Activated T-cell treated with anti-CD3 and anti-CD28 coated beads, Interleukin-2, amount 50 U/mL, for 4 hours (primary cell): ENCODE measurements at places on chromosomes 6 and 20.

- no peak for DNase-seq
These were observed 116.1 kb upstream of the BACH2 start for GRCh38 chr6:90412538-90413369.

DNA sequence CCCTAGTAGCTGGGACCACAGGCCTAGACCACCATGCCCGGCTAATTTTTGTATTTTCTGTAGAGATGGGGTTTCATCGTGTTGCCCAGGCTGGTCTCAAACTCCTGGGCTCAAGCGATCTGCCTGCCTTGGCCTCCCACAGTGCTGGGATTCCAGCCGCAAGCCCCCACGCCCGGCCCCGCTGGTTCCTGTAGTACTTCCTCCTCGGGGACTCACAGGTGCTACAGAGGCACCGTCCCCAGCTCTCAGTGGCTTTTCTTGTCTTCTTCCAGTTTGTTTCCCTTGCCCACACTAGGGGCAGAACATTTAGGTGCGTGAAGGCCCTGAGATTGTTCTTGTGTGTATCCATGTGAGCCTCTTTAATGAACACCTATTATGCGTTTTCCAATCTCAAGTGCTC lies 773 bp upstream of the ZBP1 start:
- DNase-seq, result no peak

DNA sequence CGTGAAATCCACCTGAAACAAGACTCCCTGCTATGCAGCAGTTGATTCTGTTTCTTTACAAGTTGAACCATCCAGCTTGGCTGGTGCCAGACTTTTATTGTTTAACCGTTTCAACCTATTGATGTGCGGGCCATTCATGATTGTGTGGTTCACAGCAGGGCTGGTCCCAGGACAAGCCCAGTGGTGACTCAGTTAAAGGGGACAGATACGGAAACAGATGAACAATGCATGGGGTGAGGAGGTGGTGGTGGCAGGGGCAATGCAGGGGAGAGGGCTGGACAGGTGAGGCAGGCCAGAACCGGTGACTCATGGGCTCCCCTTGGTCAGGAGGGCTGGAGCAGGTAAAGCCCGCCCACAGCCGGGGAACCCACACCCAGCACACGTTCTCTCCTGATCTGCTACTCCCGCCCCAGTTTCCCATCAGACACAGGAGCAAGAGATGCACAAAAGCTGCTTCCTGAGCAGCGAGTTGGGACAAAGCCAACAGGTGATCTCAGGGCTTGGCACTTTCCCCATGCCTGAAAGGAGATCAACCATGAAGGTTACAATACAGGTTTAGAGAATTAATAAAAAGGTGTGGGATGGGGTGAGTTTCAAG lies 232.2 kb downstream of the LY86 start:
- DNase-seq, result no peak

DNA sequence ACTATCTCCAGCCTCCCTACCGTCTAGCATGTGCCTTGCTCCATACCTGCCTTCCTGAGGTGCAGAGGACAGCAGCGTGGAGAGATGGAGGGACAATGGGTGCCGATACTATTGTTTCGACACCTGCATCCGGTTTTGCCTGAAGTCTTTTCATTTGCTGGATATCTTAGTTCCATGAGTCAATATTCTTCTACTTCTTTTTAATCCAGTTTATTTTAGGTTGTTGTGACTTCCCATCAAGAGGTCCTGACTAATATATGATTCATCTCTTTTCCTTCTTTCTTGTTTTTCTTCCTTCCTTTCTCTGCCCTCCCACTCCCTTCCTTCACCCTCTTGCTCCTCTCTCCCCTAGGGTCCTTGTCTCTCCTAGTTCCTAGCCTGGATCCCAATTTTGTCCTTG lies 91.4 kb downstream of the CDH26 start:
- DNase-seq, result no peak

DNA sequence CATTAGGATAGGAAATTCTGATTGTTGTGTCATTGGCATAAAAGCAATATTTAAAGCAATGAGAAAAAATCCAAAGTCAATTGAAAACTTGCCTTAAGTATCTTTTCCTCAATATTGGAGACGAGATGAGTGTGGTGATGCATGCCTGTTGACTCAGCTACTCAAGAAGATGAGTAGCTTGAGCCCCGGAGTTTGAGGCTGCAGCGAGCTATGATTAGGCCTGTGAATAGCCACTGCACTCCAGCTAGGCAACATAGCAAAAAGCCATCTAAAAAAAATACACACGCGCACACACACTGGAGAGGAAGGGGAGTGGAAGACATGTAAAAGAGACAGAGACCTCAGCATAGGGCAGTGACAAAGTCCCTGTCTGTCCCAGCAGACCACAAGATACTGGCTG lies 9.7 kb upstream of the MARCKS start:
- no peak for DNase-seq

DNA sequence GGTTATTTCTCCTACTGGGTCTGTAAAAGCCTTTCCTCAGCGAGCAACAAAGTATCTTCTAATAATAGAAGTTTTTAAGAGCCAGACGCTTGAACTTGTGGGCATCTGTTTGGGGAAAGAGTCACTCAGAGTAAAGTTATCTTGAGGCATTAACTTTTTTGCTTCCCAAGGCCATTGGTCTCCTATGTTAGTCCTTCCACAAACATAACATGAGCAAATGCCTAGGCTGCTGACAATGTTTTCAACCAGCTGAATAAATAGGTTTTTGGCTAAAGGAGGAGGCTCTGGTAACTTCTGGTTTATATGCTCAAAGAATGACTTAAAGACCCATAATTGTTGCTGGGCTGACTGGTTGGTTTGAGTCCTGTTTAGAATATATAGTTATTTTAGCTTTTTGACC lies 213.5 kb upstream of the SYNCRIP start:
- DNase-seq, result no peak

- no peak for DNase-seq
These were observed 198.7 kb upstream of the DTNBP1 start for GRCh38 chr6:15861486-15861885.

DNA sequence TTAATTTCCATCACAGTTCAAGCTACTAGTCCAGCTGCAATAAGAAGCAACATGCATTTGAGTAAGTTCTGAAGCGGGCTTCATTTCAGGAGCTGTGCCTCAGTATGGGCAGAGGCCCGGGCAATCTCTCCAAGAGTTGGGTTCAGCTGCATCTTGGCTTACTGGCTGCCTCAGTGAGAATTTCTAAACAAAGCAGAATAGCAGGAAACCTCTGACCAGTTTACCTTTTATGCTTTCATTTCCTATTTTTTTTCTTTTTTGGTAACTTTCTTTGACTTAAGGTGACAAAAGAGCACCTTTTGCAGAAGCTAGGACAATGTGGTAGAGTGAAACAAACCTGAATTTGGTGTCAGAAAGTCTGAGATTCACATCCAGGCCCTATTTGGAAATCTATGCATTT lies 51.0 kb upstream of the FBXO30 start:
- no peak for DNase-seq

DNA sequence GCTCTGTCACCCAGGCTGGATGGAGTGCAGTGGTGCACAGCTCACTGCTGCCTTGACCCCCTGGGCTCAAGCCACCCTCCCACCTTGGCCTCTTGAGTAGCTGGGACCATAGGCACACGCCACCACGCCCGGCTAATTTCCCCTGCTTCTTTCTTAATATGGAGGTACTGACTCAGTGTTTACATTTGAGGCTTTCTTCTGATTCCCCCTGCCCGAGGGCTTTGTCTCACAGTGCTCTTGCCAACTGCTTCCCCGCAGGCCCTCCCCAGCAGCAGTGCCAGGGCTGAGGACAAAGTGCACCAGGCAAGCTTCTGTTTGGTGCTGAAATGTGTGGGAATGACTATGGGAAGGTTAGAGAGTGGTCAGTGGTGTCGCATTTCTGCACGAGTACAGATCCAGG lies 34.8 kb downstream of the NR2E1 start:
- no peak for DNase-seq
